ENCODE measurements at places on chromosomes 12 and 14.

GRCh38 chr14:104935955-104936354 is 11.3 kb downstream of the PLD4 start:
- DNase-seq = no peak

DNA sequence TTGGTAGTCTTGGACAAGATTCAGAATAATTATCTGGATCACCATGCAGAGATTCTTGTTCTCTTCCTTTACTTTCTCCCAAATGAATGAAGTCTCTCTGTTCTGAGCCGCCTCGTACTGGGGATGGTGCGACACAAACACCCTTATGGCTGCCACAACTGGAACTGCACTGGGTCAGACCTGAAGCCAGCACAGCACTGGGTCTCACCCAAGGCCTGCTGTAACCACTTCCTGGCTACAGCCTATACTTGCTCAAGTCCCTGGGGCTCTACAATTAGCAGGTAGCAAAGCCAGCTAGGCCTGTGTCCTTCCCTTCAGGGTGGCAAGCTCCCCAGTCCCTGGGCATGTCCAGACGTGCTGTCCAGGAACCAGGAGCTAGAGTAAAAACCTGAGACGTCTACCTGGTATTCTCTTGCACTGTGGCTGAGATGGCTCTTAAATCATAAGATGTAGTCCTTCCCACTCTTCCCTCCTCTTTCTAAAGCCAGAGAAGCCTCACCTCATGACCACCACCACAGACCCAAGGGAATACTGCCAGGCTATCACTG is 27.6 kb downstream of the IFNG start:
- DNase-seq = no peak

DNA sequence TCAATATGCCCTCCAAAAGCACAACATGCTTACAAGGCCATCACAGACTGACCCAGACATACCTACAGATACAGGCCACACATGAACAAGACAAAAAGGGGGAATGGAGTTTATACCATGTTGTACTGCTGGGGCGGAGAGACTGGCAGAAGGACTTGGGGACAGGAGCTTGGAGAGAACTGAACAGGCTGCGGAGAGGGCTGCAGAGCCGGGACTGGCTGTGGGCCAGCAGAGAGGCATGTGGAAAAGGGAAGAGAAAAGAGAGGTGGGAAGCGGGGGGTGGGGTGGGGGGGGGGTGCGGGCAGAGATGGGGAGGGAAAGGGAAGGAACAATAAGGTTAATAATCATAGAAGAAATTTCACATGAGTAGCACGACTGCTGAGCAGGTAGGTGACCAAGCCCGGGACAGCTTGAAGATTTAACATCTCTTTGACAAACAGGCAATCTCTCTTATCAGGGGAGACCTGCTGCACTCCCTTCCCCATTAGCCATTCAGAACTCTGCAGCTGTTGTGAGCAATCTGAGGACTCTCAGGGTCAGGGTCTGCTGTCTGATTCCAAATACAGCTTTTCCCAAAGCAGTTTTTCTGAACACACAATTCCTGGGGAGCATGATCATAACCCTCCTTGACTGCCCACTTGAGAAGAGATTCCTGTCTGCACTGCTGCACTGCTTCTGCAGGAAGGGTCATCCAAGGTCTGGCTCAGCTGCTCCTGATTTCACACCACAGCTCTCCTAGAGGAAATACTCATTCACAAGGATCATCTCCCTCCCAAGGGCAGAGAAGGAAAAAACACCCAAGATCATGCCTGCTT is 21.6 kb upstream of the STAC3 start:
- no peak for DNase-seq

- no peak for DNase-seq
Measured at GRCh38 chr12:9925705-9926393, 6.3 kb downstream of the CLEC2A start.

DNA sequence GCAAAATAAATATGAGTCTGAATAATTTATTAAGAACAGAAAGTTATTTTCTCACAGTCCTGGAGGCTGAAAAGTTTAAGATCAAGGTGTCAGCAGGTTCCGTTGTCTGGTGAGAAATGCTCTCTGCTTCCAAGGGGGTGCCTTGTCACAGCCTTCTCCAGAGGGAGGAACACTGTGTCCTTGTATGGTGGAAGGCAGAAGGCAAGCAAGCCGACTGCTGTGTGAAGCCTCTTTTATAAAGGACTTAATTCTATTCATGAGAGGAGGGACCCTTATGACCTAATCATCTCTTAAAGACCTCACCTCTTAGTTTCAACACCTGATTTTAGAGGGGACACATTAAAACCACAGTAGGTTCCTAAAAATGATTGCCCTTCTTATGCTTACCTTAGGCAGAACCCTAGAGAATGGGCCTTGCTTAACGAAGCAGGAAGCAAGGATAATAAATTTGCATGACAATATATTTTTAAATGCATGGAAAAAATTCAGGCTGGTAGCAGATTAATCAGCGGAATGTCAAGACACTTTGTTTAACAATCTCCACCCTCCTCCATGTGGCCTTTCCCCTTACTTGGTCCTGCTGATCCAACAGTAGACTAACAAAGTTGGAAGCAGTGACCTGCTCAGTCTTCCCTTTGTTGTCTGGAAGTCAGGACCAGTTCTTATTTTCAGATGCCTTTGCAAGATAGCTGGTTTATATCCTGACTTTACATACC is 154.9 kb downstream of the DYRK2 start:
- DNase-seq = no peak

GRCh38 chr12:71710276-71711125 is 24.6 kb downstream of the TMEM19 start:
- DNase-seq = no peak

DNA sequence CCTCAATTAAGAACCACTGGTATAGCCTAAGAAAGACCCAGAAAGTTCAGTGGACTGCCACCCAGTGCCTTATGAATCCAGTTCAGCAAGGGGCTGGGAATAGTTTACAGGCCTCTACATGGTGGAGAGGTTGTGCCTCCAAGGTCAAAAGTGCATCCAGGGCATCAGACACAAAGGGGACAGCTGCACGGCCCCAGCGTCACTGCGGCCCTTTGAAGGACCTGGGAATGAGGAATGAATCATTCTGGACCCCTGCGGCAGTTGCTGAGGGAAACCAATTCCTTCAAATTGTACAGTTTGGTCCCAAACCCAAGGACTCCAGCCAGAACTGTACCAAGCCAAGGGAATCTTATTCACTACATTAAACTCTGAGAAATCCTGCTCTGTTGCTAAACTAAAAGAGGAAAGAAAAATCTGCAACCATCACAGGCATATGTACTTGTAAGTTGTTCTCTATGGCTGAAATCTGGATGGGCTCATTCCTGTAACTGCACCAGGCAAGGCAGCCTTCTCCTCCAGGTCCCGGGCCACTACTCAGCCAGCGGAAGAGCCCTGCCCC is 10.9 kb upstream of the NGB start:
- no peak for DNase-seq

- DNase-seq = peak; percentile 97
Measured at GRCh38 chr12:49069507-49070346, at the start of gene RHEBL1. RHEBL1 (minus strand) TSS chr12:49069979; CDS start chr12:49069785, 194 bp downstream.

DNA sequence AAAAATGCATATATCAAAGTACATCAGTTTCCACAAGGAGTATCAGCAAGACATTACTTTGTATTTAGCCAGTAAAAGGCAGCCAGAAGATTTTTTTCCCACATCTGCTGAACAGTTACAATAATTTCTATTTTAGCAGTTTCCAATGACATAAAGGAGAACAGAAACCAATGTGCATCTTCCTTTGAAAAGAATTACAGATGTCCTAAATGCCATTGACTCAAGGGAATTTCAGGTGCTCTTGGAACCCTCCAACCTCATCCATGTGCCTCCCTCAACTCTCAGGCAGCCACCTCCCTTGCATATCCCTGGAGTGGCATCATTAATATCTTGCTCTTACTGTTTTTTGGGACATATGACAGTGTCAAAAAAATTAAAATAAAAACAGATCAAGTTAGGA is 62.2 kb upstream of the ST8SIA1 start:
- no peak for DNase-seq

- no peak for DNase-seq
Measured at GRCh38 chr14:54462048-54462447, 20.9 kb upstream of the CNIH1 start.

DNA sequence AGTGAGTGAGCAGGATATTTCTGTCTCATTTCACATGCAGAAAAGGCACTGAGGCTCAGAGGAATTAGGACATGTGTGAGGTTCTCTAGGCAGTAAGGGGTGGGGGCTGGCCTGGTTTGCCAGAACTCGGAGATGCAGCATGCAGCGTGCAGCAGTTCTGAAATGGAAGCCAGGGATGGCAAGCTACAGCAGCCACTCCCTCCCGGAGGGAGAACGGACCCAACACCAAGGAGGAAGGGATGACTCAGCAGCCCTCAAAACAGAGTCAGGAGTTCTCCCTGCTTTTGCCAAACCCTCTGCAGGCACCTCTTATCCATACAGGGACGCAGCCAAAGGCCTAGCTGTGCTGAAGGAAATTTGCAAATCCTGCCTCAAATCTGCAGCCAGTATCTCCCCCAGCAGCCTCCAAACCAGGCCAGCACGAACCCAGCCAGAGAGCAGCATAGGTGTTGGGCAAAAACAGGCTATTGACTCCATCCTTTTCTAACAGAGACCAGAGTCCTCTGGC is 10.3 kb upstream of the SERPINA3 start:
- no peak for DNase-seq

GRCh38 chr14:23056145-23056955 is 970 bp downstream of the CDH24 start:
- DNase-seq = peak; percentile 39

- no peak for DNase-seq
Measured at GRCh38 chr14:39060818-39061437, 42.1 kb downstream of the SEC23A start.

GRCh38 chr14:77000340-77001270 is 27.9 kb downstream of the IRF2BPL start:
- DNase-seq = no peak

GRCh38 chr12:65958456-65958855 is 134.2 kb downstream of the HMGA2 start:
- DNase-seq = no peak

- DNase-seq = no peak
Measured at GRCh38 chr12:111570084-111570961, 28.8 kb downstream of the ATXN2 start.

GRCh38 chr12:1220127-1221092 is 229.4 kb downstream of the ERC1 start:
- DNase-seq = no peak

DNA sequence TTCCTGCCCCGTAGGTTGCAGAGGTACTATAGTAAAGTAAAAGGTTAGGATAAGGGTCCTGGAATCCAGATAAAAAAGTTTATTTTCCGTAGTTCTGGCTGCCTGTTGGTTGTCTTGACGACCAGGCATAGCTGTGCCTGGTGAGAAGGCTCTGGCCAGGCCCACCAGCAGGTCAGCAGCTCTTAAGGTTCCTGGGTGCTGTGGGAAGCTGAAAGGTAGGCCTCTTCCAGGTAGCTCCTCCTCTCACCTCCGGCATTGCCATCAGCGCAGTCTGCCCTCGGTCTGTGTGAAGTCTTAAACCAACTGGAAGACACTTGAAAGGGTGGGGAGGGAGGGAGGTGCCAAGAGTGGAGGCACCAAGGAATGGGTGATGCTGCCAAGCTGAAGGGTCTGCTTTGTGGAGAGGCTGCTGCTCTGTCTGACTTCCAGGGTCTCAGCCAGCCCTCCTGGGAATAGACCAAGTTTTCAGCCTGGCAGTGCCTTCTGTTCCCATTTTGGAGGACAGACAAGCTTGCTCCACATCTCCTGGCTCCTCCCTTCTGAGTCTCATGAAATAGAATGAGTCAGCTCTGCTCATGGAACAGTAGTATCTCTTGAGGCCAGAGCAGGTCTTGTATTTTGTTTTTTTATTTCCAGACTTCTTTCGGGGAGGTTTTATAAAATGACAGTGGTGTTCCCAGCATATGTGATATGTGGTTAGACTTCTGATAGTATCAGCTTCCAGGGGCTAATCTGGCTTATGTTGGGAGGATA is 5.2 kb upstream of the ACADS start:
- no peak for DNase-seq

GRCh38 chr12:28568118-28568517 is 377.9 kb downstream of the CCDC91 start:
- DNase-seq = no peak

- no peak for DNase-seq
Measured at GRCh38 chr14:75295061-75295461, 16.4 kb downstream of the FOS start.

GRCh38 chr14:27012641-27013040 is 414.8 kb upstream of the NOVA1 start:
- no peak for DNase-seq

GRCh38 chr14:101920271-101920670 is 44.1 kb upstream of the DYNC1H1 start:
- DNase-seq = no peak

- no peak for DNase-seq
Measured at GRCh38 chr14:28760431-28760996, 6.1 kb upstream of the FOXG1 start.

DNA sequence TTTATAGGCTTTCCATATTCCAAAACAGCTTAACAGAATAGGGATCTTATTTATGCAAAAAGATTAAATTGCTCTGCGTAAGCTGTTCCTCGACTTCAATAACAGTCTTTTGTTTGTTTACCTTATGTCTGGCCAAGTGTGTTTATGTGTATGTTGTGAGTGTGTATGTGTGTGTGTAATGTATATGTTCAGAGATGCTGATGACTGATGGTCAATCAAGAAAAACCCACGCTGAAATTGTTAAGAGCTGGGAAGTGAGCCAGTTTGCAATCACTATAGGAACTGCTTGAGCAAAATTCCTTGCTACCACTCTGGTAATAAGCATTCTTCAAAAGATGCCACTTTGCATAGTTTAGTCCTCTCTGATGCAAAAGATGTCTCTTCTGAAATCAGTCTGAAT is 59.6 kb downstream of the PRKD1 start:
- no peak for DNase-seq

DNA sequence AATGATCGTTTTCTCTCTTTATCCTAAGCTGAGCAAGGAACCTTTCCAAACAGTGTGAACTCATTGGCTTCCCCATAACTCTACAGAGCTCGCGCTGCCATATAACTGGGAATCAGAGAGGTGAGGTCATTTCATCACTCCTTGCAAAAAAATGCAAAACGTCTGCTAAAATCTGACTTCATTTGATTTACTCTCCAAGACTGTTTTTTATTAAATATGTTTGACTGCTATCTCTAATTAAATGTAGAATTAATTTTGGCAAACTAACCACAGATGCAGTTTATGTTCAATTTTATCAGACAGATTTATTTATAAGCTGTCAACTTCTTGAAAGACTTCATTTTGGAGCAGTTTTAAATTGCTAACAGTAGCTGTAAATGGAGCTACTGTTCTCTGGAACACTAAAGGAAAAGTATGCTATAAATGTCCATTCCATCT is 131.6 kb upstream of the SOX5 start:
- no peak for DNase-seq

GRCh38 chr12:63423839-63424238 is 244.5 kb downstream of the DPY19L2 start:
- DNase-seq = no peak

GRCh38 chr12:57611108-57611826 is at the start of gene ARHGEF25:
ARHGEF25 (plus strand) TSS chr12:57611435; CDS start chr12:57611895, 460 bp downstream.
- DNase-seq = peak; percentile 33

- DNase-seq = no peak
Measured at GRCh38 chr12:53063708-53064612, 14.1 kb downstream of the TNS2 start.

GRCh38 chr14:72812292-72812851 is 81.5 kb downstream of the DPF3 start:
- no peak for DNase-seq

GRCh38 chr12:5643266-5643665 is 211.4 kb downstream of the NTF3 start:
- no peak for DNase-seq

Measured in T-helper 2 cell (primary cell).